ENCODE measurements at places on chromosomes 7 and 10.

- no peak for DNase-seq
Measured at GRCh38 chr10:28954211-28954610, 276.9 kb downstream of the BAMBI start.

DNA sequence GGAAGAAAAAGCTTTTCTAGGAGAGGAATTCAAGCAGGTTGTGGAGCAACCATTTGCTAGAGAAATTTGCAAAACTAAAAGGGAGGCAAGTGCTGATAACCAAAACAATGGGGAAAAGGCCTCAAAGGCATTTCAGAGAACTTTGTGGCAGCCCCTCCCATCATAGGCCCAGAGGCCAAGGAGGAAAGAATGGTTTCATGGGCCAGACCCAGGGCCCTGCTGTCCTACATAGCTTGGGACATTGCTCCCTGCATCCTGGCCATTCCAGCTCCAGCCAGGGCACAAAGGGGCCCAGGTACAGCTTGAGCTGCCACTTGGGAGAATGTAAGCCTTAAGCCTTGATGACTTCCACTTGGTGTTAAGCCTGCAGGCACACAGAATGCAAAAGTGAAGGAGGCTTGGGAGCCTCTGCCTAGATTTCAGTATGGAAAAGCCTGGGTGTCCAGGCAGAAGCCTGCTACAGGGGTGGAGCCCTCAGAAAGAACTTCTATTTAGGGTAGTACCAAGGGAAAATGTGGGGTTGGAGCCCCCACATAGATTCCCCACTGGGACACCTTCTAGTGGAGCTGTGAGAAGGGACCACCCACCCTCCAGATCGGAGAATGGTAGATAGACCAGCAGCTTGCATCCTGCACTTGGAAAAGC lies 91.2 kb downstream of the RALA start:
- DNase-seq: no peak

DNA sequence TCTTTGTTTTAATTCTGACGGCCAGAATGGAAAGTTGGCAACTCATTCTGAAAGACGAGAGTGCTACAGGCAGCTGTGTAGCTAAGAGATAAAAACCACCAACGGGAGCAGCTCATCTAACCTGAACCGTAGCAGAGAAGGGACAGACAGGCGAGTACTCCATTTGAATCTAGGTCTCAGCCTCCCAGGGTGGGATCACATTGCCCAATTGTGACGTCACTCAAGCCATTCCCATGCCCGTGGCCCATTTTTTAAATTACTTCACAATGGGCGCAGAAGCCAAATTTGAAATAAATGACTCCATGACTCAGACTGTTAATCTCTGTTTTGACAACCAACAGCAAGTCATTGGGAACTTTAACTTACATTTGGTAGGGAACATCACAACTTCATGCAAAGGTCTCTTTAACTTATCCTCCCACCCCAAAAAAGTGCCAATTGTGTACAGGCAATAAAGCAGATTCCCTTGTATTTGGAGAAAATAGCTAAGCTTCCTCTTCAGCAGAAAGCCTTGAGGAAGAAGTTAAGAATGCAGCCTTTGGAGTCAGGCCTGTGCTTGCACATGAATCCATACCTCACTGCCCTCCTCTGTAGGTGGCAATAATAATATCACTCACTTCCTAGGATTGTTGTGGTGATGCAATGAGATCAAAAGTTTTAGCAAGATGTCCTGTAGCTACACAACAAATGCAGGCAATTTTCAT lies 93.2 kb upstream of the KIF5B start:
- no peak for DNase-seq

GRCh38 chr10:73506491-73506890 lies 10.7 kb upstream of the PPP3CB start:
- DNase-seq: no peak

GRCh38 chr7:1567049-1567771 lies 2.6 kb downstream of the PSMG3 start:
- DNase-seq: no peak

- DNase-seq: no peak
Measured at GRCh38 chr7:65239324-65239706, 134.3 kb upstream of the ZNF92 start.

DNA sequence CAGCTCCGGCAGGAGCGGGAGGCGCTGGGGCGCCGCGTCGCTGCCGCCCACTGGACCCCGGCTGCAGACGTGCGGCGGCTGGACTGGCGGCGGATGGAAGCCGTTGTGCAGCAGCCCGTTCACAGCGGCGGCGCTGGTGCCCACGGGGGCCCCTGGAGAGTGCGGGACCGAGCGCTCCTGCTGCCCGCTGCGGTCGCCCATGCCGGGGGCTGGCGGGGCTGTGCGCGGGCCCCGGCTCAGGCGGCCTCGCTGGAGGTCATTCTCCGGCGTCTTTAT lies 413 bp downstream of the PANK1 start:
- no peak for DNase-seq

GRCh38 chr7:148334441-148334956 lies 256.1 kb upstream of the C7orf33 start:
- DNase-seq: no peak

DNA sequence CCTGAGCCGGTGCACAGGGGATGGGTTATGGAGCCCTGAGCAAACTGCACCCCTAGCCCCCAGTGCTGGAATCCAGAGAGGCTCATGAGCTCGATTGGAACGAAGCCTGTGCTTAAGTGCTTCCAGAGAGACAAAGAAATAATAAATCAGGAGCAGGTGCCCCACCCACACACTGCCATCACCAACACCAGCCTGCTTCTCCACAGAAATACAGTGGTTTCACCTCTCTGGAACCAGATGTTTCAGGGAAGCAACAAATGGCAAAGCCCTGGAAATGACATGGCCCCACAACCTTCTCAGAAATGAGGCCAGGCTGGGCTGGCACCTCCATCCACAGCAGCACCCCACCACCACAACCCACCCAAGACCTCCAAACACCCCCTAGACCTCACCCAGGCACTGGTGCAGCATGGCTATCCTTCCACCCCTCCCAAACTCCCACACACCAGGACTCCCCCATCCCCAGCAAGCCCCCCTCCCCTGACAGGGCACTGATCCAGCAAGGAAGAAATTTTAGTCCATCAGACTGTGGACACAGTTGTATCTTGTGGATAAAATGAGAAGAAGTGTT lies 4.1 kb upstream of the SLC18A3 start:
- DNase-seq: peak; percentile 55

- DNase-seq: no peak
Measured at GRCh38 chr7:50366311-50366710, 61.8 kb downstream of the IKZF1 start.

- no peak for DNase-seq
Measured at GRCh38 chr7:140176122-140176701, 571 bp downstream of the KDM7A start.

- DNase-seq: no peak
Measured at GRCh38 chr10:18279173-18279572, 138.9 kb downstream of the CACNB2 start.

DNA sequence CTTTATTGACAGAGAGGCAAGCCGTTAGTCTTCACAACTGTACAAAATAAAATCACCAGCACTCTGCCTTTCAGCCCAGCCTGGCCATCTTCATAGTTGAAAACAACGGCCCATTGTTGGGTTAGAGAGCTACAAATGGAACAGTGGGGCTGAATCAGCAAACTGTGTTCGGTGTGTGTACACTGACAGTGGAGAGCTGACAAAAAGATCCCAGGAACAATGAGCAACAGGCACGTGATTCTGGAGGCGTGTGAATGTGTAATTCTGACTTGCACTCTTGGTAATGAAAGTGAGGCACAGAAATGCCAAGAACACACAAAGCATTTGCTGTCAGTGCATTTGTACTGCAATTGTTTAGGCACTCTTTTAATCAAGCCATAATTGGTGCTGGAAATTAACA lies 303.7 kb downstream of the WDR11 start:
- no peak for DNase-seq

GRCh38 chr7:81333004-81333403 lies 414.2 kb upstream of the SEMA3C start:
- DNase-seq: no peak

GRCh38 chr7:30912731-30912985 lies 1.0 kb downstream of the AQP1 start:
- DNase-seq: no peak

DNA sequence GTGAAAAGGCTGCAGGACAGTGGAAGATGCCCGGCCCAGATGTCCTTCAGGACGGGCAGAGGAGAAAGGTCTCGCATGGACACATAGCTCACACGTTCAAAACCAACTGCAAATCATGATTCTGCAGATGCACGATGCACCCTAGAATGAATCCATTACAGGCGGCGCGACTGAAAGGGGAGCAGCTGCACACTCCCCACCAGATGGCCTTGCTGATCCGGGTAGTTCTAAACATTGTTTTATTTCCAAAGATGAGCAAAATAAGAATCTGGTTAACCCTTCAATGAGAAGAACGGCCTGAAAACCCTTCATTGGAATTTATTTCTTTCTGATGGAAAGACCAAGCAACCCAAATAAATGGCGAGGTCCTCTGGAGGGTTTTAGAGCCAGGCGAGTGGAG lies 33.8 kb downstream of the CHST15 start:
- no peak for DNase-seq

- no peak for DNase-seq
Measured at GRCh38 chr10:436013-436697, 253.3 kb downstream of the DIP2C start.

- no peak for DNase-seq
Measured at GRCh38 chr7:28688174-28688573, 270.0 kb downstream of the TRIL start.

- no peak for DNase-seq
Measured at GRCh38 chr10:51642581-51642980, 56.8 kb downstream of the CSTF2T start.

DNA sequence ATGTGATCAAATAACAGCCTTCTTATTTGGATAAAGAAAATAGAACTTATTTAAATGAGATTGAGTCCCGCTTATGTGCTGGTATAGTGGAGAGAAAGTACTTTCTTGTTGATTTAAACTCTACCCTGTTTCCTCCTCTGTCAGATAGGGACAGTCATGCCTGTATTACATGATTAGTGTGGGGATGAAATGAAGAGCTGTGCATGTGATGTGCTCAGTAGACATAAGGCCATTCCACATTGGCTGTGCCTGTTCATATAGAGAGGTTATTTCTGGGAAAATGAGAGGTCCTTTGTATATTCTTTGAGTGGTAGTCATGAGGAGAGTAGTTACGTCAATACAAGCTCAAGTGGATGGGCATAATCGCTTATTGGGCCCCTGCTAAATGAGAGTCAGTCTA lies 5.7 kb downstream of the MTURN start:
- no peak for DNase-seq

DNA sequence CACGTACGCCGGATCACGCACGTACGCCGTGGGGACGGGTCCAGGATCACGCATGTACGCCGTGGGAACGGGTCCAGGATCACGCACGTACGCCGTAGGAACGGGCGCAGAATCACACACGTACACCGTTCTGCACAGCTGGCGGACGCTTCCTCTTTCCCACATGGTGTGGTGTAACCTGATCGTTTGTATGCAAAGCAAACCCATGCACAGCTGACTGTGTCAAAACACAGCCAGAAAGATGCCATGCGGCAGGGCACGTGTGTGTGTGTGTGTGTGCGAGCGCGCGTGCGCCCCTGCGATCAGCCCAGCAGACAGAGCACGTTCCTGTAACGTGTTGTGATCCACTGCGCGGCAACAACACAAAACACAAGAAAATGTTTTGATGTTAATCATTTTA lies 573.6 kb downstream of the DNAJB6 start:
- DNase-seq: no peak
